Thoracic aorta (tissue), 2 donors: ENCODE measurements at places on chromosomes 1 and 21. TPM values are rescaled to one million over a fixed set of nuclear protein-coding genes. Genes with fewer than 3 reads are reported as not detected.

- H3K27ac ChIP-seq = peak overlapping the region; percentile 83
- no peaks in the 10 kb centered on the region for H3K27me3 ChIP-seq
- no peak for DNase-seq
- peak overlapping the region; percentile 95 for H3K4me3 ChIP-seq
- H3K36me3 ChIP-seq = peaks cover 18% of the 10 kb centered on the region
- peaks cover 13% of the 10 kb centered on the region for H3K4me1 ChIP-seq
Measured at GRCh38 chr1:151048645-151049032, 1.1 kb downstream of the C1orf56 start.

DNA sequence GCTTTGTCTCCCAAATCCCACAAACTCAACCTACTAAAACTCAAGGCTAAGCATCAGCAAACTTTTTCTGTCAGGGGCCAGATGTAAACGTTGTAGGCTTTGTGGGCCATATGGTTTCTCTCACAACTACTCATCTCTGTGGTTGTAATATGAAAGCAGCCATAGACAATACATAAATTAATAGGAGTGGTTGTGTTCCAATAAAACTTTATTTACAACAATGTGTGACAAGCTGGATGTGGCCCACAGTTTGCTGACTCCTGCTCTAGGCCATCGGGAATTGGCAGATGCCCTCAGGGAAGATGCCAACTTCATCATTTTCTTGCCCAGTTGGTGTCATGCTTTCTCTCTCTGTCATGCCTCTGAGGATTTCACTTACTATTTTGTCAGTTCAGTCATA is 17.5 kb upstream of the ERRFI1 start:
- H3K27ac ChIP-seq = no peak overlapping the region
- no peak overlapping the region for H3K4me3 ChIP-seq
- DNase-seq = no peak
- H3K36me3 ChIP-seq = no peaks in the 10 kb centered on the region
- peaks cover 29% of the 10 kb centered on the region for H3K4me1 ChIP-seq
- H3K27me3 ChIP-seq = no peaks in the 10 kb centered on the region

DNA sequence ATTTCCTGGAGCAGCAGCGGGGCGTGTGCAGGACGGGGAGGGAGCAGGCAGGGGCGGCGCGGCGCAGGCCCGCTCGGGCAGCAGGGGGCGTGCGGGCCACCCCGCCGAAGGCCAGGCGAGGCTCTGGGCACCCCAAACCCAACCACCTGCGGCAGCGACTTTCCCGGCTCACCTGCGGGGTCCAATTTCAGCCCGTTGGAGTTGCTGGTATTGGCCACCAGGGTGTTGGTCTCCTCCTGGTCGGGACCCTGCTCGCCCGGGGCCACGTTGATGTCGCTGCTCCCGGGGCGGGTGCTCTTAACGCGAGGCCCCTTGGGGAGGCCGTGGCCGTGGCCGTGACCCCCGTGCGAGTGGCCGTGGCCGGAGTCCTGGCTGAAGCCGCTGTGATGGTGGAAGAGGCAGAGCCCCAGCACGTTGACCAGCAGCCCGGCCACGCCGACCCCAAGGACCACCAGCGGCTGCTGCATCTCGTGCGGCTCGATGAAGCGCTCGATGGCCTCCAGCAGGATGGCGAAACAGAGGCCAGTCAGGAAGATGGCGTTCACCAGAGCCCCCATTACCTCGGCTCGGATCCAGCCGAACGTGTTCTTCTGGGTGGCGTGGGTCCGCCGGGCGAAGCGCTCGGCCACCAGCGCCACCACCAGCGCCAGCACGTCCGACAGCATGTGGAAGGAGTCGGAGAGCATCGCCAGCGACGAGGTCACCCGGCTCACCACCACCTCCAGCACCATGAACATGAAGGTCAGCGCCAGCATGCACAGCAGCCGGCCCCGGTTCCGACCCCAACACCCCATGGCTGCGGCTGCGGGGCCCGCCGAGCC is 932 bp downstream of the SLC30A1 start:
- peaks cover 73% of the 10 kb centered on the region for H3K4me1 ChIP-seq
- peak overlapping the region; percentile 94 for H3K4me3 ChIP-seq
- DNase-seq = no peak
- peak overlapping the region; percentile 85 for H3K27ac ChIP-seq

- H3K27me3 ChIP-seq = no peaks in the 10 kb centered on the region
- no peak overlapping the region for H3K4me3 ChIP-seq
Measured at GRCh38 chr1:180571060-180571831, 12.5 kb downstream of the OVAAL start.

- H3K4me1 ChIP-seq = peaks cover 7% of the 10 kb centered on the region
- H3K4me3 ChIP-seq = peak overlapping the region; percentile 62
- no peaks in the 10 kb centered on the region for H3K27me3 ChIP-seq
- no peaks in the 10 kb centered on the region for H3K36me3 ChIP-seq
Measured at GRCh38 chr1:245953876-245954660, 553.0 kb downstream of the SMYD3 start.

DNA sequence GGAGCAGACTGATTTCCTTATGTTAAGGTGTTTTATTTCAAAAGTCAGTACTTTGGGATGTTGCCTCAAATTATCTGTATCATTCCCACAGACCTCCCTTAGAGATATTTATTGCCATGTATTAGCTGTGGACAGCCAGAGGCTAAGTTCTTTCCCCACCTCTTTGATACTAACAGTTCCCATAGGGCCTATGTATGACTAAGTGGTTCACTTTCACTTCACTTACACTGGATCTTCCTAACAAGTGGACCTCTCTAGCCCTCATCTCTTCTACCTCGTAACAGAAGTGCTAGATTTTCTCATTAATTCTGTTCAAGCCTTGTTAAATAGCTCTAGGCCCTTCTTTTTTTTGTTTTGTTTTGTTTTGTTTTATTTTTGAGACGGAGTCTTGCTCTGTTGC is 6.2 kb downstream of the TRAF5 start:
- no peaks in the 10 kb centered on the region for H3K36me3 ChIP-seq
- peaks cover 59% of the 10 kb centered on the region for H3K4me1 ChIP-seq
- H3K4me3 ChIP-seq = no peak overlapping the region
- H3K27me3 ChIP-seq = no peaks in the 10 kb centered on the region
- no peak for DNase-seq

DNA sequence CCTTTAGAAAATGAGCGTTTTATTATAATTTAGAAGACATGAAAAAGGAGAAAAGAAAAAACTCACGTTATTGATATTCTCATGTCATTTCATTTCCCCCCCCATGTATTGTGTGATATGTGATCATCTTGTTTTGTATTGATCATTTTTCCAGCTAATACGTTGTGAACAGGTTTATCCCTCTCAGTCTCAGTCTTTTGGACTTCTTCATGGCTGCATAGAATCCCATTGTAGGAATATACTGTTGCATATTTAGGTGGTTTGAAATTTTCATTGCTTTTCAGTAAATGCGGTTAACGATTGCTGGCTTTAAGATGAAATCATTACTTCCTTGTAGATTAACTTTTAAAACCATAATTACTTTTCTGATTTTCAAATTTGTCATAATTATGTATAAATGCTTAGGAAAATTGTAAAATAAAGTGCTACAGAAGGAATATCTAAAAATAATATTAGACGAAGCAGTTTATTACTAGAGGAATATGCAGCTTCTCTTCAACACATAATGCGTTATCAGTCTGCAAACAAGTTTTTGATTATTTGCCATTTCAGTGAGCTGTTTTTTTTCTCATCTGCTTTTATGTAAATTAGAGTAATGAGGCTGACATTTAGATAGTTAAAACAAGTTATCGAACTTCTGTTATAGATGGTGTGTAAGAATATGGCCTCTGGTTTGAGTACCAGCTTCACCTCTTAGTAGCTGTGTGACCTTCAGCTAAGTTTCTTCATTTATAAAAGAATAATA is 1.8 kb downstream of the SON start:
- H3K4me3 ChIP-seq = peak overlapping the region; percentile 80
- peaks cover 8% of the 10 kb centered on the region for H3K36me3 ChIP-seq

AMIGO1 gene
- 16.0 TPM for total RNA-seq

COL24A1 gene
- 1.6 TPM for total RNA-seq
